ENCODE measurements at places on chromosomes 2 and 18.

DNA sequence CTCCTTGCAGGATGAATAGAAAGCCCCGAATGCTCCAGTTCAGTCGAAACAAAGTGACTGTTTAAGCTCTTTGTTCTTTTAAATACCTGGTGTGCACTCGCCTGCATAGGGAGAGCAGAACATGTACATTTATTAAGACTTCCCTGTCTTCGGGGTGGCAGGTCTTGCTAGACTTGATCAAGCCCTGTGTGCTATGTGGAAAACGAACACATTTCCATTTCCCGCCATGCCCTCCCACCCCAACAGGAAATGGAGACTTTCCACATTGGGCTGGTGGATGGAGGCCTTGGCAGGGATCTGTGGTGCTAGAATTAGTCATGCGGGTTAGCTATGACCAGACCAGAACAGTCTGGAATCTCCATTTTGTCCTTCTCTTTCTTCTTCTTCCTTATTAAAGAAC, 321.0 kb upstream of the THSD7B start:
- no peaks in the 10 kb centered on the region for H3K36me3 ChIP-seq
- DNase-seq, result no peak
- H3K4me3 ChIP-seq, result no peak overlapping the region
- no peak overlapping the region for H3K27ac ChIP-seq

- no peaks in the 10 kb centered on the region for H3K27me3 ChIP-seq
- no peak overlapping the region for H3K27ac ChIP-seq
- DNase-seq, result no peak
- no peak overlapping the region for H3K4me3 ChIP-seq
- no peaks in the 10 kb centered on the region for H3K36me3 ChIP-seq
These were observed 265.4 kb upstream of the HDAC4 start for GRCh38 chr2:239666053-239666854.

- H3K27me3 ChIP-seq, result no peaks in the 10 kb centered on the region
- peaks cover 34% of the 10 kb centered on the region for H3K36me3 ChIP-seq
- no peak overlapping the region for H3K27ac ChIP-seq
These were observed 66.9 kb downstream of the ATAD2B start for GRCh38 chr2:23859983-23860382.

GRCh38 chr2:10022966-10023662, 20.2 kb upstream of the KLF11 start:
- no peak overlapping the region for H3K4me3 ChIP-seq
- no peaks in the 10 kb centered on the region for H3K27me3 ChIP-seq
- no peak overlapping the region for H3K27ac ChIP-seq
- H3K36me3 ChIP-seq, result no peaks in the 10 kb centered on the region

DNA sequence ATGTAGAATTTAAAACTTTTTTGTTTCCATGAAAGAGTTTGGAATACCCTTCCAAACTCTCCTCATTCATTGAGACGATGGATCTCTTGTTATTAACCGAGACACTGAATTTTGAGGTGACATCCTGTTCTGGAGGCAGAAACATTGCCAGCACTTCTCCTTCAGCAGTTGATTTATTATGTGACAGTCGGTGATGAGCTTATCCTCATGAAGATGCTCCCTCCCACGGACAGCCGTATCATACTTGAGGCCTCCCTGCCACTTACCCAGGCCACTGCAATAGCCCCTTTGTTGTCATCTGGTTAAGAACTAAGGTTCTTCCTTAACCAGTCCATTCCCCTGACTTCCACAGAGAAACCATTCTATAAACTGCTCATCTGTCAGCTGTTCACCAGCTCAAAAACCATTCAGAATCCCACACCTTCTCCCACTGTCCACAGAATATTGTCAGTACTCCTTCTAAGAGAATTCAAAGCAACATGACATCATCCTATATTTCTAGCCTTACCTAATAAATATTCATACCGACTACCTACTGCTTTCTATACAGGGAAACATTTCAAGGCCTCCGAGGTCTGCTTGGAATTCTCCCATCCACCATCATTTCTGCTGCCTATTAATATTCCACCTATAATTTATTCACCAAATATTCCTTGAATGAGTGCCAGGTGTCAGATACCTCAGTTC, 139.0 kb upstream of the TRIB2 start:
- no peaks in the 10 kb centered on the region for H3K27me3 ChIP-seq
- H3K27ac ChIP-seq, result no peak overlapping the region
- DNase-seq, result no peak
- H3K4me1 ChIP-seq, result no peaks in the 10 kb centered on the region
- no peak overlapping the region for H3K4me3 ChIP-seq
- H3K36me3 ChIP-seq, result no peaks in the 10 kb centered on the region

- no peak overlapping the region for H3K27ac ChIP-seq
- H3K4me1 ChIP-seq, result no peaks in the 10 kb centered on the region
- H3K27me3 ChIP-seq, result no peaks in the 10 kb centered on the region
- H3K36me3 ChIP-seq, result peaks cover 16% of the 10 kb centered on the region
These were observed 77.5 kb downstream of the NCOA1 start for GRCh38 chr2:24568551-24568950.

DNA sequence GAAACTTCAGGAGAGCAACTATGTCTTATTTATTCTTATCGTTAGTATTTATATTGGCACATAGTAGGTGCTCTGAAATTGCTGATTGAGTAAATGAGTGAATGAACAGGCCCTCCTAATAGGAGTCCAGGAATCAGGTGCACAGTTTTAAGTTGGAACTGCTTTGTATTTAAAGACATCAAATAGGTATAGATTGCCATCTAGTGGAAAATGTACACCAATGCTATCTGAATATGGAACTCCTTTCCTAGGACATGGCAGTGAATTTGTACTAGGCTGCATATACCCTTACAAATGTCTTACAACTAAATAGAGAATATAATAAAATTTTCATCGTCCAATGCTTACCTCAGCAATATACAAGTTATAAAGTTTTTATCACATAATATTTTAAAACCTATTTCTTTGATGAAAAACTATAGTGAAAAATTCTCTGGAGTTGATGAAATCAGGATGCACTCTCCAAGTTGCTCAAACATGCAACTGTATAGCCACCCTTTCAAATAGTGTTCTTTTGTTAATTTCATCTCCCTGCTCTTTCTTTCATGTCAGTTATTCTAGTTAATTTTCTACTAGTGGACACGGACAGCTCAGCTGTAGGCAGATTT, 318.9 kb upstream of the SYT4 start:
- H3K27me3 ChIP-seq, result no peaks in the 10 kb centered on the region
- no peaks in the 10 kb centered on the region for H3K4me1 ChIP-seq
- no peak overlapping the region for H3K27ac ChIP-seq
- no peak for DNase-seq
- no peaks in the 10 kb centered on the region for H3K36me3 ChIP-seq
- no peak overlapping the region for H3K4me3 ChIP-seq

DNA sequence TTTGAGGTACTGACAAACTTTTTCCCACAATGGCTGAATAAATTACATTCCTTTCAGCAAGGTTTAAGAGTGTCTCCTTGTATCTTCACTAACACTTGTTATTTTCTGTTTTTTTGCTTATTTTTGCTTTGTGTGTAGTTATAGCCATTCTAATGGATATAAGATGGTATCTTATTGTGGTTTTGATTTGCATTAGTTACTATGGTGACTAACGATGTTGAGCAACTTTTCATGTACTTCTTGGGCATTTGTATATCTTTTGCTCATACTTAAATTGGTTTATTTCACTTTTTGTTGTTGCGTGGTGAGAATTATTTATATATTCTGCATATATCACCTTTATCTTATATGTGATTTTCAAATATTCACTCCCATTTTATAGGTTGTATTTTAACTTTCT, 79.9 kb upstream of the FSIP2 start:
- no peaks in the 10 kb centered on the region for H3K4me1 ChIP-seq
- no peak overlapping the region for H3K27ac ChIP-seq
- no peak overlapping the region for H3K4me3 ChIP-seq
- H3K36me3 ChIP-seq, result no peaks in the 10 kb centered on the region
- no peak for DNase-seq

GRCh38 chr2:72887032-72887739, at the start of gene SPR:
TSS of gene SPR (plus strand) at chr2:72887408. CDS start at chr2:72887433, 25 bp downstream.
- H3K36me3 ChIP-seq, result no peaks in the 10 kb centered on the region
- H3K27me3 ChIP-seq, result no peaks in the 10 kb centered on the region
- peaks cover 5% of the 10 kb centered on the region for H3K4me1 ChIP-seq
- H3K27ac ChIP-seq, result peak within 1 kb of the TSS; percentile 84

- no peak overlapping the region for H3K27ac ChIP-seq
- no peak overlapping the region for H3K4me3 ChIP-seq
- no peaks in the 10 kb centered on the region for H3K4me1 ChIP-seq
- H3K27me3 ChIP-seq, result no peaks in the 10 kb centered on the region
- H3K36me3 ChIP-seq, result no peaks in the 10 kb centered on the region
- no peak for DNase-seq
These were observed 30.0 kb upstream of the KLHL14 start for GRCh38 chr18:32802591-32803451.

GRCh38 chr2:64283641-64284361, 139.6 kb upstream of the PELI1 start:
- DNase-seq, result no peak
- H3K27ac ChIP-seq, result no peak overlapping the region
- H3K27me3 ChIP-seq, result no peaks in the 10 kb centered on the region
- no peak overlapping the region for H3K4me3 ChIP-seq

GRCh38 chr2:113298176-113298575, 19.5 kb upstream of the PAX8 start:
- no peak for DNase-seq
- no peak overlapping the region for H3K4me3 ChIP-seq
- no peaks in the 10 kb centered on the region for H3K36me3 ChIP-seq
- H3K4me1 ChIP-seq, result no peaks in the 10 kb centered on the region

GRCh38 chr2:219713110-219713509, 85.7 kb downstream of the SLC4A3 start:
- H3K36me3 ChIP-seq, result no peaks in the 10 kb centered on the region
- H3K27me3 ChIP-seq, result no peaks in the 10 kb centered on the region
- peak; percentile 22 for DNase-seq

DNA sequence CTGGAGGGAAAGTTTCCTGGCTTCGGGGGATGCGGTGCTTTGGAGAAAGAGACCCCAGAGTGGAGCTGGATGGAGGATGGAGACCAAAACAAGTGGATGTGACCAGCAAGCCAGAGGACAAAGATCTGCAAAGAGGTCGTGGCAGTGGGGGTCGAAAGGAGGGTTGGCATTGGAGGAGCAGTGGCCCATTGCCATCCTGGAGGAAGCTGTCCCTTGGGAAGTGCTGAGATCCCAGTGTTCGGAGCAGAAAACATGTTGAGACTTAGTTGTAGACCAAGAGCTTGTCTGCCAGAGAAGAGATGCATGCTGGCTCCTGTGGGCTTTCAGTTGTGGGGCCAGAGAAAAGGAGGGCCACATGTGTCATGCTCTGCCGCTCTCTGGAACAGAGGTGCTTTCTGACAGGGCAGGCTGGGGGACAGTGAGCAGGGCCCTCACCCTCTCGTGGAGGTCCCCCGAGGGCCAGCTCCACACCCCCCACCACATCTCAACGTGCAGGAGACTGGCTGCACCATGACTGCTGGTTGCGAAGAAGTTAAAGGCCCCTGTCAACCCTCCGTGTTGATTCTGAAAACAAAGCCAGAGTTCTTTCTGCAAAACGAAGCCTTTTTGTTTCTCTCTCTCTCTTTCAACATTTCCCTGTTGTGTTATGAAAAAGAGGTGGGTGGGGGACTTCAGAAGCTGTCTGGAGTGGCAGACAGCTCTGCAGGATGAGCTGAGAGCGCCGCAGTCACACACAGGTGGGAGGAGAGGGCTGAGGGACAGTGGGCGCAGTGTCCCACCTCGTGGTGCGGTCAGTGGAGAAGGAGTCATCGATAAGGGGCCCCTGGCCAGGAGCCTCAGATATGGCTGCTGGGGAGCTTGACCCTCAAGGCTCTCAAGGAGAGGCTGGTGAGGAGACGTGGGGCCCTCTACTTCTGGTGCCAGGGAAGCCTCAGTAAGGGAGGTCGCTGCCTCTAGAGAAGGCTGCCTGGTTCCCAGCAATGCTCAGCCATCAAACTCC, 77.6 kb upstream of the BCL2L11 start:
- H3K4me1 ChIP-seq, result no peaks in the 10 kb centered on the region
- H3K27ac ChIP-seq, result no peak overlapping the region
- no peaks in the 10 kb centered on the region for H3K36me3 ChIP-seq
- peak; percentile 34 for DNase-seq
- no peak overlapping the region for H3K4me3 ChIP-seq

DNA sequence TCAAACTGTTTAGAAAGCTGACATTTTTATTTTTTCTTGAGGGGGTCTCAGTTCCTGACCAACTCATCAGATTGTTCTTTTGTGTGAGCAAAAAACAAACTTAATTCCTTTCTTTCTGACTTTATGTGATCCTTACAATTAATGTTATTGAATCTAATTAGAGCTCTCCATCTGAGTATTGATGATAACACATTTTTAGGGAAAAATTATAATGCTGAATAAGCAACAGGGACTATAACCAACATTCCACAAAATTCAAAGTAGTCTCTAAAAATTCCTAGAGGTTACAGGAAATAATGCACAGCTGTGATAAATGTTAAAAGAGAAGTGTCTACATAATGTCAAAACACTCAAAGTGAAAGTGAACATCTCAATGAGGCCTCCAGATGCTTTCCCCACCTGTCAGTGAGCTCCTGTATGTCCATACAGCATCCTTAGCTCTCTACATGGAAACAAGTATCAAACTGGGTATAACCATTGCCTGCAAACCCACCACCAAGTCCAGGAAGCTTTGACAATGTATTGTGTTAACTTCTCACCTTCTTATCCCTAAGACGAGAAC, 786.0 kb upstream of the SLC39A10 start:
- DNase-seq, result no peak
- no peak overlapping the region for H3K4me3 ChIP-seq
- no peaks in the 10 kb centered on the region for H3K4me1 ChIP-seq
- H3K27ac ChIP-seq, result no peak overlapping the region

DNA sequence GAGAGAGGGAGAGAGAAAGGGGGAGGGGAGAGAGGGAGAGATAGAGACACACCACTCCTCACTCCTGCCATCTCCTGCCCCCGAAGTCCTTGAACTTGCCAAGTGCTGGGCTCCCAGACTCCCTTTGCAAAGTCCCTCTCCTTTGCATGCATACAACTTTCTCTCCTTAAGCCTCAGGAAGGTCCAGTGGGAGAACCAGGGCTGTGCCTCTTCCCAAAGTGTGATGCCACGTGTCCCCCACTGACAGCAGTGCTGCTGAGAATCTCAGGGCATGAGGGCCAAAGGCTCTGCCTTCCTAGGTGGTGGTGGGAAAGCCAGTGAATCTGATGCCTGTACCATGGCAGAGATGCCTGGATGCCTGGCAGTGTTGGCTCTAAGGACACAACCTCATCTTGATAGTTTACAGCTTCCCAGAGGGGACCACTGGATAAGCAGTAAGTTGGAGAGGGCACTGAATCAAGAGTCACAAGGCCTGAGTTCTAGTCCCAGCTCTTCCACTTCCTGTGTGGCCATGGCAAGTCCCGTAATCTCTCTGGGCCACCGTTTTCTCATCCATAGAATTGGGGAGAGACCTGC, 103.4 kb downstream of the CLIP4 start:
- H3K4me1 ChIP-seq, result no peaks in the 10 kb centered on the region
- no peak overlapping the region for H3K4me3 ChIP-seq
- H3K27me3 ChIP-seq, result no peaks in the 10 kb centered on the region
- no peaks in the 10 kb centered on the region for H3K36me3 ChIP-seq
- no peak overlapping the region for H3K27ac ChIP-seq

DNA sequence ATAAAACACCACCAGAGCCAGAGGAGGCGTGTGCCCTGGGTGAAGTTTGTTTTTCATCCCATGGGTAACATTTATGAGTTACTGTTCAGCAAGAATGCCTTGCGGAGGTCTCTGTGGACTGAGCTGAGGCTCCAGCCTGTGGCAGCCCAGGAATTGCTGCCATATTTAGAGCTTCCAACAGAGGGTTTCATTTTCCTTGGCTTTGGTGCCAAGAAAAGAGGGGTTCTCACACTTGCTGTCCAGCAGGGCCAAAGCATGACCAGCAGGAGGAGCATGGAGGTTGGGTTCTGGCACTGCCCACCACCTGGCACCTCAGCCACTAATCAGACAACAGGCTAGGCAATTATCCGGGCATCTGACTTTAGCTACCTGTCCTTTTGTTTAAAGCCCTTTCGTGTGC, 36.7 kb downstream of the EPAS1 start:
- peaks cover 22% of the 10 kb centered on the region for H3K4me1 ChIP-seq
- no peak for DNase-seq
- no peaks in the 10 kb centered on the region for H3K36me3 ChIP-seq
- no peak overlapping the region for H3K4me3 ChIP-seq
